ENCODE measurements at places on chromosomes 3 and 15.

- no peak for DNase-seq
These were observed 42.4 kb upstream of the ETV5 start for GRCh38 chr3:186151077-186151971.

- no peak for DNase-seq
These were observed 50.5 kb upstream of the PLCL2 start for GRCh38 chr3:16834214-16834613.

DNA sequence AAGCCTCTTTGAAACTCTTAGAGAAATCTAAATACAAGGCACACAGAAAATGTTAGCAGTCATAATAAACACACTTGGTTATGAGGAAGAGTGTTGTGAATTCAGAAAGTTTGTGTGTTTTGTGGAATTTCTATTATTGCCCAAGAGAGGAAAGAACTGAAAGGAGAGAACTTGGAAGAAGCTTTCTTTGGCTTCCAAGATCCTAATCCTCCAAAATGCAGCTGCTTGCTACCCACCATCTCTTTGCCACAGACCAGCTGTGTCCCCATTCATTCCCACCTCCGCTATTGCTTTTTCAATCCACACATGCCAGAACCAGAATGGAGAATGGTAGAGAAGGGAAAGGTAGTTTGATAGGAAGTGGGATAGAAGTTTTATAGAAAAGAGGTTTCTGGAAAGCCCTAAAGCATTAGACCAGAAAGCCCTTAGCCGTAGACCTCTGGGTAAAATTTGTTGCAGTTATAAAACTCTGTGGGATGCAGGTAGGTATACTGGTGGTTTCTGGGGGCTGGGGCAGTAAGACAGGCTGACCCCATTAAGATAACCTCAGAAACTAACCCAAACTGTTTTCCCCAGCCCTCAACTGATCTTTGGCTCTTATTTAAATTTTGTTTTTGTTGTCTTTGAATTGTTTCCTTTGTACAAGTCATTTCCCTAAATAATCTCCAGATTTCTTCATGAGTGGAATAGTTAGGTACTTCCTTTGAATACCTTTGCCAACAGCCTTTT is 108.5 kb downstream of the FILIP1L start:
- no peak for DNase-seq

GRCh38 chr3:28867836-28868235 is 413.0 kb upstream of the RBMS3 start:
- peak; percentile 1 for DNase-seq

DNA sequence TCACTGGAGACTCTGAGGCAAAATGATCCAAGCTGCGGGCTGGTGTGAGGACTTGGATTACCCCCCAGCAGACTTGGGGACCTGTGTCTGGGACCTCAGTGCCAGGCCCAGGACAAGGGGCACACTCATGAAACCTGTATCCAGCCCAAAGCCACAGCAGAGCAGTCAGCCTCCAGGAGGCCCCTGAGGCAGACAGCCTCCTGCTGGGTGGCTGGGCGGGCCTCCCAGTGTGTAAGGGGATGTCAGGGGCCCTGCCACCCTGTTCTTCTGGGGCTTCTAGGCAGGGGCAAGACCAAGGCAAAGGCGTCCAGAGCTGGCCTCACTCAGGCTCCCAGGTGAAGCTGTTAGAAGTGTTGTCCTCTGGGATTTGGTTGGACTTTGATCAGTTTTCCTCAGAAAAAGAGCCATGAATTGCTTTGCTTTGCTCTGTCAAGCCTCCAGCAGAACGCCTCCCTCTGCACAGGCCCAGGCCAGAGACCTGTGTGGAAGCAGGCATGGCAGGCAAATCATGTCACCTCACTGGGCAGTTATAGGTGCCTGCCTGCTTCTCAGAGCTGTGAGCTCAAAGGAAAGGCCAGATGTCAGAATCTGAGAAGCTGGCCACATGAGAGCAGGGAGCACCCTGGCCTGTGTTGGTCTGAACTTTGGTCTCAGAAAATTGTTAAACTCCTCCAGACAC is 77.4 kb downstream of the SMAD6 start:
- DNase-seq, result no peak

- no peak for DNase-seq
These were observed 5.0 kb upstream of the BCL2L10 start for GRCh38 chr15:52117549-52117948.

- DNase-seq, result no peak
These were observed 5.8 kb upstream of the PLD1 start for GRCh38 chr3:171815973-171816595.
